D341Med (cell line): ENCODE measurements at places on chromosomes 6 and 20.

DNA sequence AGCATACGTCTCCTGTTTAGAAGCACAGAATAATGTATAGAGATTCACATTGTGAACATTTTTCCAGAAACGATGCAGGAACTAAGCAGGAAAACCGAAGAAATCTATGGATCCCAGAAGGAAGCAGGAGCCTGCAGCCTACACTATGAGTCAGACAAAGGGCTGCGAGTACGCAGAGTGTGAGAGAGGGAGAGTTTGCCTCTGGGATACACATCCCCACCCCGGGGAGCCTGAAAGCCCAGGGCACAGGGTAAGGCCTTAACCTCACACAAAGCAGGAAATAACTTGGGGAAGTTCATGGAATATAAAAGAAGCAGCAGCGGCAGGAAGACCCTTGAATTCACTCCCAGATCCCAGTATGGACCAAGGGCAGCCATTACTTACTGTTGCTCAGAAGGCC lies 842.1 kb upstream of the MANEA start:
- DNase-seq = no peak

DNA sequence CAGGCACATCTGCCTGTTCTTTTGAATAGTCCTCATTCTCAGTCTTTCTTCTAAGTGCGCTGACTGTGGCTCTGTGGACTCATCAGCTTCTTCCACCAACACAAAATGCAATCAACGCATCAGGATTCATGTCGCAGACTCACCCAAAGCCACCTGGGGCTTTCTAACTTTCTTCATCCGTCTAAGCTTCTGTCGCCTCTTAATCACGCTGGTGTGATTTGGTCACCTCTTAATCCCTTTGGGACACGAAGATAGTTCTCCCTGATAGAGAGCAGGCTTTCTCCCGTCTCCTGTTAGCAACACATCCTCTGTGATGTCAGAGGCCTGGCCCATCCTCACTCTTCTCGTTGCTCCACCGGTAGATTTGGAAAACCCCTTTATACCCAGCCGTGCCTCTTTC lies 78.0 kb upstream of the FOXQ1 start:
- no peak for DNase-seq

DNA sequence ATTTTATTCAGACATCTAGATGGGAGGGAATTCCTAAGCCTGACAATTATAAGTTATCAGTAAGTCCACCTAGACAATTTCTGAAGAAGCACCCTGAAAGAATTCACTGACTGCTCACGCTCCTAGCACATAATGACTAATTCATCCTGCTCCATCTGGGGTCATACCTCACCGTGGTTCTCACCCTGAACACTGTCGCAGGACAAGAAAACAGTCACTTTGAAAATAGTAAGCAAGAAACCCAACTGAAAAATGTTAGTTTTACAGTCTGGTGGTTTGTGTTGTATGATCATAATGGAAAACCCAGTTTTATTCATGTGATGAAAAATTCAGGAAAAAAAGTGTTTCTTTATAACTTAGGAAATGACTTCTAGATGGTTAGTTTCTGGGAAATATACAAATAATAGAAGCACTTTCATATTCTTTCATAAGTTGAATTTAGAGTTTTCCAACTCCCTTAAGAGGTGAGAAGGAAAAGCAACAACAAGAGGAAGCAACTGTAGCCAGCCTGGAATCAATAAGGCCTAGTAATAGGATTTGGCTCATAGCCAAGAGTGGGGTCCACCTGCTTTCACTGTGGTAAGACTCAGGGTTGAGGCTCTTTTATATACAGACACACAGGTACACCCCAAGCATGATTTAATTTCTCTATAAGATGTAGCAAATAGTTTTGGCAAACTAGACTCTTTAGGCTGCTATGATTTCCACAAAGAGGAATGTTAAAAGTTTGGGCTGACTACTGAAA lies 94.1 kb downstream of the HIVEP2 start:
- DNase-seq = no peak

- no peak for DNase-seq
Measured at GRCh38 chr20:1831606-1832005, 63.6 kb upstream of the SIRPA start.

GRCh38 chr6:106556368-106556960 lies 72.8 kb downstream of the RTN4IP1 start:
- DNase-seq = no peak
